ENCODE measurements at places on chromosomes 6 and 20.

DNA sequence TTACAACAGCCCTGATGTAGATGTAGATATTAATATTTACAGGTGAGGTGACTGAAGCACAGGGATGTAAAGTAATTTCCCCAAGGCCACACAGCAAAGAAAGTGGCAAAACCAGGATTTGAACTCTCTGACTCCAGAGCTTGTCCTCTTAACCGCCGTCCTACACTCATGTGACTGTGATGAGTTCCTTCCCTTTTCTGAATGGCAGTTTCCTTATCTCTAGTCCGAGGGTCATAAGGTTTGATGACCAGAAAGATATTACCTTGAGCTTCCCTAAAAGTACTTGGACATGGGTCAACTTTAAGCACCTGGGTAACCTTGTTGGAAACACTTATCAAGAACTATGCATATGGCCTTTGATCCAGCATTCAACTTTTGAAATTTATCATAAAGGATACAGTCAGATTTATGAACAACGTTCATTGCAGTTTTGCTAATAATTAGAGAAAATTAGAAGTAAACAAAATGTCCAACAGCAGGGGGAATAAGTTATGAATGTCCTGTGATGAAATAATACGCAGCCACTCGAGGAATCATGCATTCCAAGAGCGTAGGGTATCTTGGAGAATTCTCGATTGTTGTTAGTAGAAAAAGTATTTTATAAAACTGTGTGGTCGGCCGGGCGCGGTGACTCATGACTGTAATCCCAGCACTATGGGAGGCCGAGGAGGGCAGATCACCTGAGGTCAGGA lies 2.3 kb upstream of the TLDC2 start:
- DNase-seq, result no peak

- DNase-seq, result no peak
Observed at GRCh38 chr6:32844839-32845383, 1.1 kb upstream of the PSMB8 start.

DNA sequence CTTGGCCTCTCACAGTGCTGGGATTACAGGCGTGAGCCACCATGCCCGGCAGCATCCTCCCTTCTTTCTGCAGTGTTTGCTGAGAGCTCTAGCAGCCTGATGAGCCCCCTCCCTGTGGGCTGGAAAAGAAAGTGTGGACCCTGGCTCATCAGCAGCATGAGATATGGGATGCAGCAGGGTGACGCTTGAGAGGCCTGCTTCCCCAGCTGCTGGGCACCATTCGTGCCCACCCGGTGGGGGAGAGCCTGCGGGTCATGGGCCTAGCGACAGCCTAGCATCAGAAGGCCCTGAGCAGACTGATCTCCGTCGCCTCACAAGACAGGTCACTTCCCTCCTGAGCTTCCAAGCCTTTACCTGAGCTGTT lies 16.0 kb upstream of the CCDC167 start:
- no peak for DNase-seq

DNA sequence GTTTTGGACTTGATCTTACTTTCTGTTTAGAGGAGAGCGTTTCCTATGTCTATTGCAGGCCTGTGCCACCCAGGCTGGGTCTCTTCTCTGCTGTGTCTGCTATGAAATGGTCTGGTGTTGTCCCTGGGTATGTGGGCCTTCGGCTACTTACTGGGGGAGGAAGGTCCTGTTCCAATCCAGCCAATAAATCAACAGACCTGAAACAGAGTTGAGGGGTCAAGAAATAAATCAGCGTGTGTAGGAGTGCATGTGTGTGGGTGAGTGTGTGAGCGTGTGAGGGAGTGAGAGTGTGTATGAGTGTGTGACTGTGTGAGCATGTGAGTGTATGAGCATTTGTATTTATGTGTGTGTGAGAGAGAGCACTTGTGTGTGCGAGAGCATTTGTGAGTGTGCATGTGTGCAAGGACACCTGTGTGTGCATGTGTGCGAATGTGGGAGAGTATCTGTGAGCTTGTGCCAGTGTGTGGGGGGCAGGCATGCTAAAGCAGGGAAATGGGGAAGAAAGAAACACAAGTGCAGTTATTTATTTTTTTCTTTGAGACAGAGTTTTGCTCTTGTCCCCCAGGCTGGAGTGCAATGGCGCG lies 86.3 kb upstream of the PMEPA1 start:
- DNase-seq, result no peak

GRCh38 chr6:135851442-135852271 lies at the start of gene PDE7B:
Gene PDE7B, plus strand, starts transcription at chr6:135851701.
- peak; percentile 93 for DNase-seq

GRCh38 chr20:710780-711450 lies 35.3 kb upstream of the SCRT2 start:
- no peak for DNase-seq

DNA sequence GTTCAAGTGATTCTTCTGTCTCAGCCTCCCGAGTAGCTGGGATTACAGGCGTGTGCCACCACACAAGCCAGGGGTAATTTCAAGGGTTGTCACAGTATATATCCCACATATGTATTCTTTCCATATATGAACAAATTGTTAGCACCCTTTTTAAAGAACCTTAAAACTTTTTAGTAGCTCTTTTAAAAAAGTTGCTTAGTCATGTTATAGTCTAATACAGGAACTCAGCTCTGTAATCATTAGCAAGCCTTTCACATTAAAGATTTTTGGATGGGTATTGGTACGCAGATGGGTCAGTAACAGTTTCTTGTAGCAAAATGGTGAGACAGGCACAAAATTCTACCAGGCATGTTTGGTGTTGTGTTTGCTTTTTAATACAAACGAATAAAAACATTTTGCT lies 10.9 kb downstream of the AMD1 start:
- no peak for DNase-seq

All from AG08396 (cell line).